ENCODE measurements at places on chromosomes 11 and 22.

DNA sequence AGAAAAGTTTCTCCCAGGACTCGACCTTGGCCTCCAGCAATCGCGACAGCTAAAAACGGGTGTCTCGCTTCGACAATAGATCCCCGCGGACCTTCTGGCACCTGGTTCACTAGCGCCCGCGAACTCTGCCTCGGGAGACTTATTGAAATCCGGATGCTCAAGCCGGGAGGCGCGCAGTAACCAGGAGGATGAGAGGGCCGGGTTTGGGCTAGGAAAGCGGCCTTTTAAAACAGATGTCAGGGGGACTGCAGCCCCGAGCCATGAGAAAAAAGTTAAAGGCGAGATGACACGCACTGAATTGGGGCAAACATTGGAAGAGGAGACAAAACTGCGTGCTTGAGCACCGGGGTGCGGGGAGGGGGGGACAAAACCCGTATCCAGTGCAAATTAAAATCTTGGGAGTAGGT lies 637 bp upstream of the ZBTB16 start:
- no peak for DNase-seq

DNA sequence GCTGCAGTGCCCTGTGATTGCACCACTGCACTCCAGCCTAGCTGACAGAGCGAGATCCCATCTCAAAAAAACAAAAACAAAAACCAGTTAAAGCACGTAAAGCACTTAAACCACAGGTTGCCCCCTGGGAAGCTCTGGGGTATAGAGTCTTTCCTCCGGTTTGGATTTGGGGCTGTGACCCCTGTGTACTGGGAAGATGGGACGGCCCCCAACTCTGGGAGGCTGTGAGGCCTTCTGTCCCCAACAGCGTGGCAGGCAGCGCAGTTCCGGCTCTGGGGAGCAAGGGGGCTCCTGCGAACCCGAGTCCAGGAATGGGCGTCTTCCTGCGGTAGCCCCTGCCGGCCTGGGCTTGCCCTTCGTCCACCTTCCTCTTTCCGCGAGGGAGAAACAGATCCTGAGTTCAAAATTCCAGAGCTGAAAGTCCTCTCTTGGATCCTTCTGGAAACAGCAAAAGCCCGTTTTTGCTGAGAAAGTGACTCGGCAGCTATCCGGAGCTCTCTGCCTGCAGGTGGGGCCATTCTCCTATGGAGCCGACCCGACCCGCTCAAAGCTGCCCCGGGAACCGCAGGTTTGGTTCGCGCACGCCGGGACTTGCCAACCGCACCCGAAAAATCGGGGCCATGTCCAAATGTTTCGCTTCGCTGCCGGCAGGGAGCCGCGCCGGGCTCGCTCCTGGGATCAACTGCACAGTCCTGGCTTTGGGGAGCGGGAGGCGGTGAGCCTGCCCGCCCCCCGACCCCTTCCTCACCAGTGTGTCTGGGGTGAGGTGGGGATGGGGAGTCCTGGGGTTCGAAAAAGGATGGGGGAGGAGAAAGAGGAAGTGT lies 36.3 kb upstream of the POLA2 start:
- peak; percentile 11 for DNase-seq

- DNase-seq: no peak
Observed at GRCh38 chr22:42651134-42651533, 1.9 kb upstream of the CYB5R3 start.

- no peak for DNase-seq
Observed at GRCh38 chr11:32940865-32941264, 48.3 kb downstream of the QSER1 start.

- DNase-seq: no peak
Observed at GRCh38 chr22:48494256-48494967, 1333.3 kb downstream of the BRD1 start.

DNA sequence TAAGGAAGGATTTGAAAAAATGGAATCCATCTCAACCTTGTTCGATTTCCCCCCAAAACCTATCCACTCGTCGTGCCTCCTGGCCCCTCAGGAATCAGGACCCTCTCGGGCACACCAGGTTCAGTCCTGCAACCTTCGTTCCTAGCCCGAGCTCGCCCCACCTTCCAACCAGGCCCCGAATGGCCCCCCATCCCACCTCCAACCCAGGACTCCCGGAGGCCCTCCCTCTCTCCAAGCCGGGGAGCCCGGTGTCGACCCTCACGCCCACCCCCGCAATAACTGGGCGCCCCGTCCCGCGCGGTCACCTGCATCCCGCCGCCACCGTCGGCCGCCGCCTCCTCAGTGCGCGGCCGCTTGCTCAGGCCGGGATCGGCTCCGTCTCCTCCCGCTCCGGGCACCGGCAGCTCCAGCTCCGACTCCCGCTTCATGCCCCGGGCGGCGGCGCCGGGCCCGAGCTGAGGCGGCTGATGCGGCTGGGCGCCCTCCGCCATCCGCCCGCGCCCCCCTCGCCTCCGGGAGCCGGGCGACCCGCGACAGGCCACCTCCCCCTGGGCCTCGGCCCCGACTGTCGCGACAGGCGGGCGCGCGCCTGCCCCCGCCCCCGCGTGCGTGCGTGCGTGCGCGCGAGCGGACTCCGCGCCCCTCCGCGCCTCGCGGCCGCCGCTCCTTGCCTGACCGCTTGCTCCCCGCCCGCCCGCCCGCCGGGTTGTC lies 534 bp downstream of the RBFOX2 start:
- DNase-seq: peak; percentile 59

DNA sequence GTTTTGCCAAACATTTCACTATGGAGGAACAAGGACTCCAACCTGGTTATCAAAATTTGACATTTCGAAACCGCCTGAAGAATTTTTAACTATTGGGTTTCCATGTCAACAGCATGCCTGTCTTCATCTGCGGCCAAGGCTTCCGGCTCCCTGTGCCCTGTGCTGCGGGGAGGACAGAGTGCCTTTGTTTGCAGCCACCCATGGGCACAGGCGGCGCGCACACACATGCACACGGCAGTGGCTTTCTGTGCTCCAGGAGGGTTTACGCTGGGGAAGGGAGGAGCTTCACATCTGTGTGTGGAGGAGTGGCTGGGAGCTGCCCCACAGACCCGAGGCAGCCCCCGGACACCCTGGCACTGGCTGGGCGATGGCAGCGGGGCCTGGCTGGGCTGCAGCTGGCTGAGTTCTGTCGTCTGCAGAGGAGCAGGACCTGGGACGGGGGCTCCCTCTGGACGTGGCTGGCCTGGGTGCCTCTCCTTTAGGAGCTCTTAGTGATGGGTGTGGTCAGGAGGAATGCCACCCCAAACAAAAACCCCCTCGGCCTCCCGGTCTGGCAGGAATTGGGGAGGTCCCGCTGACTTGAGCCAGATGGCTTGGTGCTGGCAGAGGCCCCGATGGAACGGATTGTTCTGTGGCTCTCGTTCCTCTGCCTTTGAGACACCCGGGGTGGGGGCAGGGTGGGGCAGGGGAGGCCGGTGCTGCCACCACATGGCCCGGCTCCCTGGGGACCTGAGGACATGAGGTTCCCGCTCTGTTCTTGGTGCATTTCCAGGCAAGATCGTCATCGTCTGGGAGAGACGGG lies 1290.9 kb downstream of the BRD1 start:
- DNase-seq: no peak

GRCh38 chr11:17848715-17849114 lies 114.1 kb downstream of the KCNC1 start:
- no peak for DNase-seq

- DNase-seq: no peak
Observed at GRCh38 chr22:40183029-40183581, 5.4 kb downstream of the TNRC6B start.

DNA sequence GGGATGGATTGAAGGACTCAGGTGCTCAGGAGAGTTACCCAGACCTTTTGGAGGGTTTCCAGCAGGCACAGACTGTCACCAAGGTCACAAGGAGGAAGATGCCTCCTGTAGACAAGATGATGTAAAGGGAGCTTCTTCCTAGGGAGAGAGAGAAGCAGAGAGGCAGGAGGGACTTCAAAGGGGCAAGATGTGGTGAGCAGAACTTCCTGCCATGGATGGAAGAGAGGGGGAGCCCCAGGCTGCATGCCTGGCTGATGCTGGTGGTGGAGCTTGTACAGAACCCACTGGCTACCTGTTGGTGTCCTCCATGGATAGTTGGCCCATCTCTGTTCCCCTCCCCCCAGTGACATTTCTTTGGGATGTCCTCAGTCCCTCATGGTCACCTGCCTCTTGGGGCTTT lies 4.2 kb downstream of the HEPN1 start:
- DNase-seq: no peak

- DNase-seq: no peak
Observed at GRCh38 chr22:24486501-24486921, 8.6 kb upstream of the UPB1 start.

- no peak for DNase-seq
Observed at GRCh38 chr22:19759427-19760057, 1.0 kb upstream of the TBX1 start.

DNA sequence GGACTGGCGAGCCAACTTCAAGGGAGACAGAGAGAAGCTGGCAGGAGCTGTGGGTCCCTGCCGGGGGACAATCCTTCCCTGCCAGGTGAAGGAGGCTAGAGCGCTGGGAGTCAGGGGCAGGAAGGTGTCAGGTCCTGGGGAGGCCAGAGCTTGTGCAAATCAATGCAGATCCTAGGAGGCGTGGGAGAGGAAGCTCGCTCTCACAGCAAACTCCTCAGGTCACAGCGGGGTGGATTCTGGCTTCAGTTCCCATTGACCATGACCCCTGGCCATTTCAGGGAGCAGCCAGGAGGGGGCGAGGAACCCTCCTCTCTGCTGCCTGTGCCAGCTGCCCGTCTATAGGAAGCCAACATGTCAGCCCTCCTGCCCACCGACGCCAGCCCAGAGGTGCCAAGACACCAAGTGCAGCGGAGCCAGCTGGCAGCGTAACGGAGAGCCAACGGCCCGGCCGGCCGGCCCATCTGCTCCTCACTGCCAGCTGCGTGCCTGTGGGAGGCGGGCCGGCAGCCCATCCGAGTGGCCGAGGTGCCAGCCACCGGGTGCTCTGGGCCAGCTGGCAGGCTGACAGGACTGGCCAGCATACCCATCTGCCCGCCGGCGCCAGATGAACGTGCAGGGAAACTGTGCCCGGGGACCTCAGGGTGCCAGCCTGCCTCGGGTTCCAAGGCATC lies 374.8 kb downstream of the MIAT start:
- DNase-seq: peak; percentile 18

GRCh38 chr22:39263626-39264348 lies 19.0 kb upstream of the PDGFB start:
- DNase-seq: no peak

- DNase-seq: no peak
Observed at GRCh38 chr11:1359556-1359955, 30.2 kb upstream of the BRSK2 start.

GRCh38 chr11:75474240-75474639 lies 41.2 kb upstream of the KLHL35 start:
- DNase-seq: no peak

GRCh38 chr11:35145271-35145670 lies 6.3 kb downstream of the CD44 start:
- DNase-seq: no peak

DNA sequence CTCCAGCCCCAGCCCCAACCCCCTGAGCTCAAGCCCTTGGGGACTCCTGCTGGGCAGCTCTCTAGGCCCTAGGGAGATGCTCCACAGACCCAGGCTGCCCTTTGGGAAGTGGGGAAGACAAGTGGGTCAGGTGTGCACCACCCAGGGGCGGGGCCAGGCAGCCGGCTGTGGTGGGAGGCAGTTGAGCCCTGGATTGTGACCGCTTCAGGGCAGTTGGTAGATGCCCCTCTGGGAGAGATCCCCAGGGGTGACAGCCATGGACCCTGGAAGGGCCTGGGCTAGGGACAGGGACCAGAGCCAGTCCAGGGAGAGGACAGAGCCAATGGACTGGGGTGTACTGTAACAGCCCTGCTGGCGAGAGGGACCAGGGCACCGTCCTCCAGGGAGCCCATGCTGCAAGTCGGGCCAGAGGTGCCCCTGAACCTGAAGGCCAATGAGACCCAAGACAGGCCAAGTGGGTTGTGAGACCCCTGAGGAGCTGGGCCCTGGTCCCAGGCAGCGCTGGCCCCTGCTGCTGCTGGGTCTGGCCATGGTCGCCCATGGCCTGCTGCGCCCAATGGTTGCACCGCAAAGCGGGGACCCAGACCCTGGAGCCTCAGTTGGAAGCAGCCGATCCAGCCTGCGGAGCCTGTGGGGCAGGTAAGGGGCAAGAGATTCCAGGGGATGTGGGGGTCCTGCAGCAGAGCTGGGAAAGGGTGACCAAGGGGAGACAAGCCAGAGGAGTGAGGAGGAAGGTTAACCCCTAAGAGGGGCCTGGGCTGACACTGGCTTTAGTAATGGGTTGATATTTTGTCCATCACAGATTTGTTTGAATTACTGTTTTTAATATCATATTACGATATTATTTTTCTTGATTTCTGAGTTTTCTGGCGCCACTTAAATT lies at the start of gene IGLL5:
TSS of gene IGLL5 (plus strand) at position 196 of the 883 bp plus-strand sequence. CDS start at position 434, 238 bp downstream.
- no peak for DNase-seq

GRCh38 chr22:49582678-49583077 lies 245.0 kb downstream of the BRD1 start:
- no peak for DNase-seq

GRCh38 chr11:1012291-1012690 lies 24.2 kb downstream of the MUC6 start:
- DNase-seq: no peak

DNA sequence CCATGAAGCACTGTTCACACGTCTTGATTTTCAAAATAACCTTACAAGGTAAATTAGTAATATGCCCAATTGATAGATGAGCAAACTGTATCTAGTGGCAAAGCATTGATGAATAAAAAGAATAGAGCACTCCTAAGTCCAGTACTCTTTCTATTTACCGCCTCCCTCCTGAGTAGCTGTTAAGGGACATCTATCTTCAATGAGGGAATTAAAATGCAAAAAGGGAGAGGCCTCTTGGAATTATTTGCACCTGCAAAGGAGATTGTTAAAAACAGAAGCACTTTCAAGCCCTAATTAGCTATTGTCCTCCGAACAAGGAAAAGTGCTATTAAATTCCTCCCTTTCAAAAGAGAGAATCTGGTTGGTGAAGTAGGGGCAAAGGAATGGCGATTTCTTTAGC lies 6.8 kb upstream of the GALNT18 start:
- no peak for DNase-seq

DNA sequence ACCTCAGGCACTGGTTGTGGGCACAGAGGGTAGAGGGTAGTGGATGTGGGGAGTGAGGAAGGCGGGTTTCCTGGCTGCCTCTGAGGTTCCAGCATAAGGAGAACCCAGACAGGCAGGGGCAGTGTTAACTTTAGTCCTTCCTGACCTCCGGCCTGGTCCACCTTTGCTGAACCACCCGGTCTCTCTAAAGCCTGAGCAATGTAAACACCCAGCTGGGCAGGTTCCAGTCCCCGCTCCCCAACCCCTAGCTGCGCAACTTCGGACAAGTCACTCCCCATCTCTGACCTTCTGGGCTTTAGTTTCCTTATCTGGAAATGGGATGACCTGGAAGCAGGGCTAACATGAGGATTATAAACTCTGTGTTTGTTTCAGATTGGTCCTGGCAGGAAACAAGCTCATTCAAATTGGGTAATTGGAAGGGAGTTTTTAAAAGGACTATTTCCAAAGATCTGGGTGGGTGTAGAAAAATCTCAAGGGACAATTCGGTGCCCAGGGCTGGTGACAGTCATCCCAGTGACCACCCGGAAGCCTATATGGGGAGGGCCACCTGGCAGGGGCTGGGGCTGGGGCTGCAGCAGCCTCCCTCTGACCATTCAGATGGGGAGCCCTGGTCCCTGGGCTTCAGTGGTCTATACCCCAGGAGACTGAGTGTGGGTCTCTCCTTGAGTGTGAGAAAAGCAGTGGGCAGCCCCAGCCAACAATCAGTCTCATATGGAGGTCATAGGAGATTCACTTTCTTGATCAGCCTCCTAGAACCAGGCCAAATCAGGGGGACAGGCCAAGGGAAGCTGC lies 108.3 kb upstream of the SYT13 start:
- DNase-seq: no peak
